Activated effector memory CD4-positive, alpha-beta T cell treated with Interleukin-2 at 50 U/mL for 16 hours (primary cell): ENCODE measurements at places on chromosomes 6 and 20.
A peak's percentile ranks its signal among the peaks of the same experiment; 100 is the strongest.

GRCh38 chr6:109379711-109380110, 2.6 kb downstream of the CD164 start:
- no peak for DNase-seq

- no peak for DNase-seq
Measured at GRCh38 chr20:56573986-56574385, 40.9 kb downstream of the FAM209B start.

GRCh38 chr20:63873477-63873971, 8.5 kb downstream of the TPD52L2 start:
- no peak for DNase-seq

GRCh38 chr6:158121335-158121734, 46.7 kb downstream of the SERAC1 start:
- DNase-seq = no peak

GRCh38 chr6:79818471-79818870, 128.9 kb downstream of the ELOVL4 start:
- no peak for DNase-seq

DNA sequence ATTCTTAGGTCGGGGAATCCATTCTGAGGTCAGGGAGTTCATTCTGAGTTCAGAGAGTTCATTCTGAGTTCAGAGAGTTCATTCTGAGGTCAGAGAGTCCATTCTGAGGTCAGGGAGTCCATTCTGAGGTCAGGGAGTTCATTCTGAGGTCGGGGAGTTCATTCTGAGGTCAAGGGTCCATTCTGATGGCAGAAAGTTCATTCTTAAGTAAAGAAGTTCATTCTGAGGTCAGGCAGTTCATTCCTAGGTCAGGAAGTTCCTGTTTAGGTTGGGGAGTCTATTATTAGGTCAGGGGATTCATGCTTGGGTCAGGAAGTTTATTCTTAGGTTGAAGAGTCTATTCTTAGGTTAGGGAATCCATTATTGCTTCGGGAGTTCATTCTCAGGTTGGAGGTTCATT, 16.5 kb upstream of the NXT1 start:
- no peak for DNase-seq

- DNase-seq = no peak
Measured at GRCh38 chr20:38152621-38153221, 12.3 kb downstream of the TGM2 start.

DNA sequence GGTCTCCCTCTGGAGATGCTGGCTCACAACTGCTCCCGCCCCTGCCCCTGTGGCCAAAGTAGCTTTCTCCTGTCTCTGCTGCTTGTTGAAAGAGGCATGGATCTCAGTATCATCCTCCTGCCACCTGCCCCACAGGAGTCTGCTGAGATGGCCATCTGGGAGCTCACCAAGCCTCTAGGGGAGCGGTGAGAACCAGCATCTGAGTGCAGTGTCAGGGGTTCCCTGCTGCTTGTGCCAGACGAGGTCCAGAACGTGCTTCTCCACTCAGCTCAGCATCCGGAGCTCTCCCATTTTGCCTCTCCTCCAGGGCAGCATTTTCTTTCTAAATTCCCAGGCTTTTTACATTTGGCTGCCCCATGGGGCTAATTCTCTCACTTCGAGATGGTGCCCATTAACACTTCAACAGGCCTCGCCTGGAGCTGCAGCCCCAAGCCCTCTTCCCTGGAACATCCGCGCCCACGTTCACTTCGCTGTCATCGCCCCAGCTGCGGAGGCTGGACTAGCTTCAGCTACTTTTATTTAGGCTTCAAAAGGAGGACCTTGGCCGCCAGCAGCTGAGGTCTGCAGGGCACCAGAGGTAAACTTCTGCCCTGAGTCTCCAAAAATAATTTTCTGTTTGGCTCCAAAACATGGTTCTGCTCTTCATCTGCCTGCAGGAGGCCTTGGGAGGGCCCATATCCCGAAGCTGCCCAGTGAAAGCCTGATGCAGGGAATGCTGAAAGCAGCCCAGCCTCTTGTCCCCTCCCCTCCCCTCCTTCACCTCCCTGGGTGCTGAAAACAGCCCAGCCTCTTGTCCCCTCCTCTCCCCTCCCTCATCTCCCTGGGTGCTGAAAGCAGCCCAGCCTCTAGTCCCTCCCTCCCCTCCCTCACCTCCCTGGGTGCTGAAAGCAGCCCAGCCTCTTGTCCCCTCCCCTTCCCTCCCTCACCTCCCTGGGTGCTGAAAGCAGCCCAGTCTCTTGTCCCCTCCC, 25.2 kb upstream of the MLN start:
- no peak for DNase-seq

DNA sequence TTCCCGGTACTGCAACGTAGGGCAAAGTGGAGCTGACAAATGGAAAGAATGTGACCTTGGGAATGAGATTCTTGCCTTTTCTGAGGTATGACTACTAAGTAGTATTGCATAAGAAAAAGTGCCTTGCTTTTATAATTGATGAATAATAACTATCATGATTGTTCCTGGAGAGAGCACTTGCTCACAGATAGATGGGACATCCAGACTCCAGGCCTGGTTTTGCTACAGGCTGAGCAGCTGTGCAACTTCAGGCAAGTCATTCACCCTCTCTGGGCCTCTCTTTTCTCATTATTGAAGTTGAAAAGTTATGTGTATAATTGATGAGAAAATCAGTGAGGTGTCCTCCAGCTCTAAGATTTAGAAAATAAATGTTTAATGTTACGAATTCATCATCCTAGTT, 53.6 kb upstream of the MBOAT1 start:
- no peak for DNase-seq

GRCh38 chr6:150145830-150146229, 3.0 kb downstream of the PPP1R14C start:
- DNase-seq = no peak

GRCh38 chr20:62088258-62089127, 22.8 kb upstream of the TAF4 start:
- DNase-seq = no peak

DNA sequence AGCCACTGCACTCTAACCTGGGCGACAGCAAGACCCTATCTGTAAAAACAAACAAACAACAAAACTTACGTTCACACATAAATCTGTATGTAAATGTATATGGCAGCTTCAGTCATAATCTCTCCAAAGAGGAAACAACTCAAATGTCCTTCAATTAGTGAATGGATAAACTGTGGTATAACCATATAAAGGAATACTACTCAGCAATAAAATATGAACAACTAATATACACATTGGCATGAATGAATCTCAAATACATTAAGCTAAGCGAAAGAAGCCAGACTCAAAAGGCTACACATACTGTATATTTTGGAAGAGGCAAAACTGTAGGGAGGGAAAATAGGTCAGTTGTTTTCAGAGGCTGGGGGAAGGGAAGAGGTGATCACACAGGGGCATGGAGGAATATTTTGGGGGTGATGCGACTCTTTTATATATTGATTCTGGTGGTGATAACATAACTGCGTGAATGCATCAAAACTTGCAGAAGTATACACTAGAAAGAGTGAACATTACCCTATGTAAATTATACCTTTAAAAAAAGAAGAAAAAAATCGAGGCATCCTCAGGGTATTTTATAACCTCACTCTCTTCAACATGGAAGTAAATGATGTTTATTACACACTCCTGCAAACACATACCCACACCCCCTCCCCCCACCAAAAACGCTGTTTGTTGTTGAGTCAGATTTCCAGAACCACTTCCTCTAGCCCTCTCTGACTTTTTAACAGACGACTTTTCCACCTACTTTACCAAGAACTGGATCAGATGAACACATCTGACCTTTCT, 115.2 kb upstream of the RNF24 start:
- DNase-seq = peak; percentile 30

GRCh38 chr20:40565001-40565681, 123.9 kb downstream of the MAFB start:
- DNase-seq = no peak

DNA sequence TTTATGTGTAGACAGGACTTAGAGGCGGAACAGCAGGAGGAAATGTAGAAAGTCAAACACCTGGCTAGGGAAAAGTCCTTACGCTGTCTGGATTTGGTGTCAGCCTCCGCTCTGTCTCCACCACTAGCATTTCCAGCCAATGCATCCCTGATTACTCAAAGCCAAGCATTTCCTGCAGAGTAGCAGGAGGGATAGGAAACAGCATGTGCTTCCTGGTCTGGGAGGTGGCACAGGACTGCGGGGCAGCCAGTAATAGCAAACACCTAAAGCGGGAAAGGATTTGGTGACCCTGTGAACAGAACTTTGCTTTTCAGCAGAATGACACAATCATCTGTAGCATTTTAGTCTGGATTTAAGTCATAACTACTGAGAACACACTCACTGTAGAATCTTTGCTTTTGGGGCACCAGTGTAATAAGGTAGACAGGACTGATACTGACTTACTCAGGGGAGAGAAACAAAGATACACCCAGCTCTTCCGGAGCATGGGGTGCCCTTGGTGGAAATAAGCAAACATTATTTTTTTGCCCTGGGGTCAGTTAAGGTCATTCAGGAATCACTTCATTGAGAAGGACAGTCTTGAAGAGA, 133.3 kb upstream of the AHI1 start:
- DNase-seq = no peak

GRCh38 chr20:61560361-61560853, 308.3 kb downstream of the CDH4 start:
- DNase-seq = no peak

- DNase-seq = no peak
Measured at GRCh38 chr6:38720295-38720694, 5.2 kb downstream of the DNAH8 start.

DNA sequence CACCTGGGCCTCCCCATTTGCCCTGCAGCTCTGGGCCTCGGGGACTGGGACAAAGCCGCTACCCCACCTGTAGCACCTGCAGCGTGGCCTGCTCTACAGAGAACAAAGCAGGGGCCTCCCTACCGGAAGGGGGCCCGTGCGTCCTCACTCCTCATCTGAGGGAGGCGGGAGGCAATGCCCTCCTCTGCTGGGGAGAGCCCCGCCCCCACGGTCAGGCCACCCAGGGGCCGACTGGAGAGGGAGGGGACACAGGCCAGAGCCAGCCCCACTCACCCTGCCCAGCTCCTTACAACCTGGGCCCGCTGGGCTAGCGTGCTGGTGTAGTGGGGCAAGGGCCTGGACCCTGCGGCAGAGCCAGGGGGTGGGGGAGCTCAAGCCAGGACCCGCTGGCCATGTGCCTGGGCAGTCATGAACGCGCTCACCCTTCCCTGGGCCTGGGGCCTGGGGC, 8.0 kb downstream of the LAMA5 start:
- DNase-seq = no peak

DNA sequence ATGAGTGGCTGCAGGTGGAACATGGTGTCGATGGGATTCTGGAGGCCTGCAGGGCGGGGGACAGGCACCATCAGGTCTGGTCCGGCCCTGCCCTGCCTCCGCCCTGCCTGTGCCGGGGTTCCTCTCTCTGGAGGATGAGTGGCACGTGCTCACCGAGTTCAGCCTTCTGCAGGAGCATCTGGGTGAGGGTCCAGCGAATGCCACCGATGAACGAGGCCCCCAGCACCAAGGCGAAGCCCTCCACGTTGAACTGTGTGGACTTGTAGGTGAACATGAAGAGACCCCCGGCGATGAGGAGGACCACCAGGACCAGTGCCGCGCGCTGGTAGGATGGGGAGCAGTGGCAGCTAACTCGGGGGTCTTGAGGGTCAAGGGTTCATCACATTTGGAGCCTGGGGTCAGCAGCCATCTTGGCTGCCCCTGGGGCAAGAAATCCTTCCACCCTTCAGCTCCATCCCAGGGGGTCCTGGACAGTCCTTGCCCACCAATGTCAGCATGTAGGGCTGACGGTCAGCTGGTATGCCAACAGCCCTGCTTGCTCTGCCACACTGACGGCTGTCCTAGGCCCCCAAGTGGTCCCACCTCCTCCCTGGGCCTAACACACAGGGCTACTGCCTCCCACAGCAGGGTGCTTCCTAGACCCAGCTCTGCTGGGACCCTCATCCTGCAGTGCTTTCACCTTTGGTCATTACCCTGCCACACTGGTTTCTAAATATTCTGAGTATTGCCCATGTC, 46.8 kb upstream of the CDH22 start:
- DNase-seq = no peak

DNA sequence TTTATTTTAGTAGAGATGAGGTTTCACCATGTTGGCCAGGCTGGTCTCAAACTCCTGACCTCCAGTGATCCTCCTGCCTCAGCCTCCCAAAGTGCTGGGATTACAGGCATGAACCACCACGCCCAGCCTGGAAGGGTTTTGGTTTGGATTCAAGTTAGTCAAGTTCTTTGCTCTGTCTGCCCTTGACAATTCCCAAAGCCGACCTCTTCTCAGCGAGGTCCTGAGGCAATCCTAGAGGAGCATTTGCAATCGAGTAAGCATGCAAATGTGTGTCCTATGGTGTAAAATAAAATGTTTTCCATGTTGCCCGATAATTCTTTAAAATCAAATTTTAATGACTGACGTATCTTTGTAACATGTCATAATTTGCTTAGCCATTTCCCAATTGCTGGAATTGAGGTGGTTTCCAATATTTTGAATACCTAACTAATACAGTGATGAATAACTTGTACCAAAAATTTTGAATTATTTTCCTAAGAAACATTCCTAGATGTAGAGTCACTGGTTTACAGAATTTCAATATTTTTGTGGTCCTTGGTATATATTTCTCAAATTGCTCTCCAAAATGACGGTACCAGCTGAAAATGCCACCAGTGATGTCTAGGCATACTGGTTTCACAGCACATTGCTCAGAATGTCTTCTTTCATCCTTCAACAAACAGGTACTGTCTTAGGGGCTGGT, 38.7 kb downstream of the GTF2H5 start:
- no peak for DNase-seq

GRCh38 chr20:13638162-13638495, 603 bp downstream of the TASP1 start:
- no peak for DNase-seq

DNA sequence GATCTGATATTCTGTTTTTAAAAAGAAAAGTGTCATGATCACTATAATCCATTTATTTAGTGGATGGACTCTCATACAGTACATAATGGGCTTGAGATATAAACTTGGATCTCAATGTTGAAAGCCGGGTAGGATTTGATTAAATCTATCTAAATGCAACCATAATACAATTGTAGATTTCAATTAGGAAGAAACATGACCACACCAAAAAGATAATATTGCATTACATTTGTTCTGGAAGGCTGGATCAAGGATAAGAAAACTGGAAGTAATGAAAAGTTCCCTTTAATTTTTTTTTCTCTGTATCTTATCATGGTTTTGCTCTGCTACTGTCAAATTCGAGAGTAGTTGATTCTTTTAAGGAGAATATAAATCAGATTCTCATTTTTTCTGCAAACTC, 51.3 kb upstream of the UFL1 start:
- DNase-seq = no peak

GRCh38 chr20:45857882-45858216, 435 bp downstream of the ZSWIM3 start:
- DNase-seq = no peak

DNA sequence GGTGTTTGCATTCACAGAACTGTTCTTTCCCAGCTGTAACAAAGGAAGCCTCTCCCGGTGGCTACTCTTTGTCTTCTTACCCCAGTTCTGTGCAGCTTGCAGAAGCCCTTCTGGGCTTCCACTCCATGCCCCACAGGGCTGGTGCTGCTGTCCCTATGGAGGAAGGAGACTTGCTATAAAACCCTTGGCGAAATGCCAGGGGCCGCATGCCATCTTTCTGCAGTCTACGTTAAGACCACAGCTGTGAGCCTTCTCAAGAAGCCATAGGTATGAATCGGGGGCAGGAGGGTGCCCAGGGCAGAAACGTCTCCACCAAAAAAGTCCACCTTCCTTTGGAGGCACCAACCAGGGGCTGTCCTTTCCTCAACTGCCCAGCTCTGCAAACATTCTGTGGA, 60.7 kb downstream of the PRND start:
- no peak for DNase-seq
